Activated CD8-positive, alpha-beta T cell treated with anti-CD3 and anti-CD28 coated beads for 36 hours (primary cell): ENCODE measurements at places on chromosomes 16 and 17.

DNA sequence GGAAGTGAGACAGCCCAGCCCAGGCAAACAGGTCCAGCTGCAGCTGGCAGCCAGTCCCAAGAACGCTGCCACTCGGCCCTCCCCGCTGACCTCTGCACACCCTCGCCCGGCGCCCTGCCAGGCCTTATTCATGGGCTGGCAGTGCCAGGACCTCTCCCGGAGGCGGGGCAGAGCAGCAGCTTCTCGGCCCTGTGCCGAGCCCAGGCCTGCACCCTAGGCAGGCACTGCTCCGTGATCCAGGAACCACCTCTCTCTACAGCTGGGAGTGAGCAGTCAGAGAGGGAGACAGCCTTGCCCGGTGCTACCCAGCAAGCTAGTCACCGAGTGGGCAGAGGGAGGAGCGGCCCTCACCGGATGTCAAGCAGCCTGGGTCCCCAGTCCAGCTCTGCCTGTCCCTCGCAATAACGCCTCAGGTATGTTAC is 79.9 kb upstream of the CBX4 start:
- DNase-seq = no peak

GRCh38 chr16:49150341-49150740 is 131.3 kb downstream of the CBLN1 start:
- DNase-seq = no peak

GRCh38 chr17:68601565-68602288 is 560 bp upstream of the FAM20A start:
- DNase-seq = no peak

- DNase-seq = no peak
Measured at GRCh38 chr16:70653406-70653805, 7.0 kb downstream of the IL34 start.

GRCh38 chr17:50076591-50077235 is 18.4 kb upstream of the PDK2 start:
- DNase-seq = no peak

- no peak for DNase-seq
Measured at GRCh38 chr17:5947701-5948180, 122.4 kb upstream of the WSCD1 start.

GRCh38 chr16:87350681-87351319 is 32.8 kb downstream of the FBXO31 start:
- DNase-seq = no peak

GRCh38 chr16:23194497-23195221 is 12.1 kb downstream of the SCNN1G start:
- no peak for DNase-seq

DNA sequence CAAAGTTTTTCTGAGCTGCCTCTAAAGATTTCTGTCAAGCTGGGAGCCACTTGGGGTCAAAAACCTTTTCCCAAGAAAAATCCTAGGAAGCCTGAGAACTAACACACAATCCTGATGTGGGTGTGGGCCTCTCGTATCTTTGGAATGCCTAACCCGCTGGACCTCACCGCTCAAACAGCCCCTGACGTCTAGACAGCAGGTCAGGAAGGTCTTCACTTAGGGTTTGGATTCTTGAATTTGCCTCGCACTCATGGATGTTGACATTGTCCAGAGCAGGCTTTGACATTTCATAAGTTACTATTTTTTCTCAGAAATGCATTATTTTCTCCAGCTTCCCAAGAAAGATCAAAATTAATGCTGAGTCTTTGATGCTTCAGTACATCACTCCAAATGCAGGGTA is 18.9 kb downstream of the TEX2 start:
- DNase-seq = no peak

- no peak for DNase-seq
Measured at GRCh38 chr17:45240905-45241327, 19.2 kb downstream of the FMNL1 start.

DNA sequence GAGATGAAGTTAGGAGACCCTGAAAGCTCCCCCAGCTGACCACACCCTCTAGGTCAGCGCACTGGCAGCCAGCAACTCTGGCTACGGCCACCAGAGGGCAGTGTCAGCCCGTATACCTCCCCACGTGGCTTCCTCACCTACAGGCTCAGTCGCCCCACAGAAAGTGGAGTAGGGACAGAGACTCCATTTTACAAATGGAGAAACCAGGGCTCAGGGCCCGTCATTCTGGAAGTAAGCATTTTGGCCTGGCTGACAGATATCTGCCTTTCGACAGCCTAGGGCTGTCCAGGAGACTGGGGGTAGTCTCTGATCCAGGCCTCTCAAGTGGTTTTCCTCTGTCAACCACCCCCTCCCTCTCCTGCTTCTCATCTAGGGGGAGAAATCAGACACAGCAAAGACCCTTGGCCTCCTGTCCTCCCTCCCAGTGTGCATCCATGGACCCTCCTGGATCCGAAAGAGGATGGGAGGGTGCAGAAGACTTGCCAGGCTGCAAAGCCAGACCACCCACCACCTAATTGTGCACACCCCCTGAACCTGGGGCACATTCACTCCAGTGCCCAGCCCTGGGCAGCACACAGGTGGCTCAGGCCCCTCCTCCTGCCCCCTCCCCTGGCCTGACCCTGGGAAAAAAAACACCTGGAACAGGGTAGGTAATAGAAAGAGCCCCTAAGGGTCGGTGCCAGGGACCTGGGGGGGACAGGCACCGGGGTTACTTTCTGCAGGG is 3.8 kb upstream of the HAP1 start:
- DNase-seq = peak; percentile 90

DNA sequence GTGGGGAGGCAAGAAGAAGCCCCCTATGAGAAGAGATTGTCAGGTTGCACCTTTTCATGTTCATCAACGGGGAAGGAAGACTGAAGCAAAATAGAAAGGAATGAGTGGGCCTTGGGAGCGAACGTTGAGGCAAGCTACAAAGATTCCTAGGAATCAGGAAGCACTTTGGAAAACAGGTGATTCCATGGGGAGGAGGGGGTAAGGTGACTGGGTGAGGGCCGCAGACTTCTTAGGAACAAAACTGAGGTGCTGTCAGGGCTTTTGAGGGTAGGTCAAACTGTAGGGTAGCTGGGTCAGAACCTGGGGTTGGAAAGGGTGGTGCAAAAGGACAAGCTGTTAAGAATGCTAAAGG is 528 bp downstream of the ITFG1 start:
- DNase-seq = no peak

DNA sequence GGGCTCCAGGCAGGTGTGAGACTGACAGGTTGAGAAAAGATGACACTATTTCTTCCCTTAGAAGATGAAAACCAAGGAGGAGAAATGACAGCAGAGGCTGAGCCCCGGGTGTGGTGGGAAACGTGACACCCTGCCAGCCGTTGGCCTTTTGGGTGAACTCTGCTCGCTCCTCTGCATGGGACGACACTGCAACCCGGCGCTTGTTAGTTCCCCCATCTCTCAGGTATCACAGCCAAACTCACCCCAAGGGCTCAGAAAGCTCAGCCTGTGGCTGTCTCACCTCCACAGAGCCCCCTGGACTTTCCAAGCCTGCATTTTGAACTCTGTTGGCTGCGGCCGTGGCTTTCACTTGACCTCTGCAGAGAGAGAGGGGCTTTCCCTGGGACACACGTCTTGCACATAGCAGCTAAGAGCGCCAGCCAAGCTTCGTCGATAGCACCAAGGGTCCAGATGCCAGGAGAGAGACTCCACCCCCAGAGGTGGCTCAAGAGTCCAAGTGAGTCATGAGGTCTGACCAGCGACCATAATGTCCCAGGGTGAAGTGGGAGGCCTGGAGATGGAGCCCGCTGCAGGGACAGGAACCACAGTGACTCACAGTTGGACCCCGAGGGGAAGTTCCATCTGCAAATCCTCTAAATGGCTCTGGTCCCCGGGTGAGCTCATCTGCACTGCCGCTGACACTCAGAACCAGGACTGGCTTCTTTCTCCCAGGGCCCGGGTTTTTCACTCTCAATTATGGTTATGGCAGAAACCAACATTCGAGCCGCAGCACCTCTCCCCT is 301.9 kb downstream of the SOX9 start:
- DNase-seq = peak; percentile 52

GRCh38 chr17:29169806-29170591 is 10.2 kb downstream of the MYO18A start:
- no peak for DNase-seq

- no peak for DNase-seq
Measured at GRCh38 chr16:7772722-7773121, 440.1 kb downstream of the RBFOX1 start.

DNA sequence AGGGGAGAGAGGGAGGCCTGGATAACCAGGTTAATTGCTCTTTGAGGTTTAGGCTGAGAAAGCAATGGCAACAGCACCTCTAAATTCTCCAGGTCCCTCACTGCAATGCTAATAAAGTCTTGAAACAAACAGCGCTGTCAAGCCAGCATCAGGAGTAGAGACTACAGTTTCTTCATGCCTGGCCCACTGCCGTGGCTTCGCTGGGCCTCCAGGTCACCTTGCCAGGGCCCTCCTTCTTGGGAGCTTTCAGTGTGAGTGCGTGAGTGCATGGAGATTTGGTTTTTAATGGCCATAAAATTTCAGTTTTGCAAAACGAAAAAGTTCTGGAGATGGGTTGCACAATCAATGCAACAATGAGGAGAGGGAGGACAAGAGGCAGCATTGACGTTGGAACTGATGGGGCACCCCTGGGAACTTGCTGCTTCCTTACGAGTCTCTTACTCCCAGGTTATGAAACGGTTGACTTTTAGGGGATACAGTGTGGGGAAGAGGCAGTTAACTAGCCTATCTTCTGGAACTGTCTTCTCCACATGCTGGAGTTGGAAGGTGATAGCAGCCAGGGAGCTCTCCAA is 229.4 kb downstream of the XYLT1 start:
- DNase-seq = no peak

- DNase-seq = peak; percentile 89
Measured at GRCh38 chr17:41666237-41666641, 22.4 kb upstream of the EIF1 start.

DNA sequence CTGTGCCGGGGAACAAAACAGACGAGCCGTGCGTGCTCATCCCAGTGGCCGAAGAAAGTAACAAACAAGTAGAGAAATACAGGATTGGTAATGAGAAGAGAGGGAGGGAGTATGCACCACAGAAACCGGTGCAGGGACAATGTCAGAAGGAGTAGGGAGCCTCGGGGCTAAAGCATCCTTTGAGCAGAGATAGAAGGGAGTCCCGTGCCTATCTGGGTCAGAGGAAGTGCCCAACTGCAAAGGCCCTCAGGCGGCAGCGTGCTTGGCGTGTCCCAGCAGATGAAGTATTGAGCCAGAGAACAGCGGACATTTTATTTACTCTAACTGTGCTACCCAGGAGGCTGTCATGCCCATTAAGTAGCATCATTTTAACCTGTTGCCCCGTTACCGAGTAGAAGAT is 114.9 kb upstream of the CACNG5 start:
- no peak for DNase-seq

GRCh38 chr17:74549343-74549742 is 3.4 kb upstream of the CD300C start:
- DNase-seq = no peak

DNA sequence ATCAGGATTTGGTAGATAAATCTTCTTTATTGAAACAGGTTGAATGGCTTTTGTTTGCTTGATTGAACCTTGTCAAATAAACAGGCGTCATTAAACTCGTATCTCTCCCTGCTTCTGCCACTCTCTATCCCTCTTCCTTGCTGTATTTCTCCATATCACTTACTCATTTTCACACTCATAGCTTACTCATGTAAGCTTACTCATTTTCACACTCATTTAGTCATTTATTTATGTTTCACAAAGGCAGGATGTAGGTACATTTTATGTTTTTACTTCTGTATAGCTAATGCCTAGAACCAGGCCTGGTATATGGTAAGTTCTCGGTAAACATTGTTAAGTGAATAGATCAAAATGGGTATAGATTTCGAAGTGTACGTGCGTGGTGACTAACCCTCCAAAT is 450.0 kb downstream of the PMP22 start:
- DNase-seq = no peak

DNA sequence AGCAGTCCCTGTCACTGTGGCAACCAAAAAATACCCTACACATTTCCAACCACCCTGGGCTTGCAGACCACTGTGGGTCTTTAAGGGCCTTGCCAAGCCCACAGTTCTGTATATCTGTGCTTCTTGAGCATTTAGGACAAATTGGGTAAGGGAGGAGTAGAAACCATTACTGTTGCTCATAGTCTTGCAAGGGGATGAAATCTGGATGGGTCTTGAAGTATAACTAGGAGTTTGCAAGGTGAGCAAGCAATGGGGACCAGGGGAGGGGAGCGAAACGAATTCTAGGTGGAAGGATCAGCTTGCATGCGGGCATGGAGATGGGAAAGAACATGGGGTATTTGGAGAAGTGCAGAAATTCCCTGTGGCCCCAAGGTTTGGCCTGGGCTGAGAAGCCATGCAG is 202.9 kb downstream of the RAB11FIP4 start:
- DNase-seq = no peak

- peak; percentile 85 for DNase-seq
Measured at GRCh38 chr17:77609553-77610517, 348.7 kb upstream of the TNRC6C start.

GRCh38 chr17:79546386-79546785 is 64.5 kb downstream of the RBFOX3 start:
- DNase-seq = no peak

DNA sequence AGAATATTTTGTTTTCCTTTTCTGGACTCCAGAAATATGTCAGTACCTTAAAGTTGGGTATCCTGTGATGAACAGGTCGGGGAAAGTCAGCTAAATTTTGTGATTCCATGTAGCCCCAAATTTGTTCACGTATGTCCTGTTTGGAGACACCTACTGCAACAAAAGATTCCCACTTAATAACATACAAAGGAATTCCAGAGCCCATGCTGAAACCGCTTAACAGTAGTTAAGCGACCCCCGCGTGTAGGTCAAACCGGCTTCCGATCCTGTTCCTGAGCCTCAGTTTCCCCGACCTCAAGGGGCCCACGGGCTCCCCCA is 477 bp downstream of the MTHFSD start:
- no peak for DNase-seq

DNA sequence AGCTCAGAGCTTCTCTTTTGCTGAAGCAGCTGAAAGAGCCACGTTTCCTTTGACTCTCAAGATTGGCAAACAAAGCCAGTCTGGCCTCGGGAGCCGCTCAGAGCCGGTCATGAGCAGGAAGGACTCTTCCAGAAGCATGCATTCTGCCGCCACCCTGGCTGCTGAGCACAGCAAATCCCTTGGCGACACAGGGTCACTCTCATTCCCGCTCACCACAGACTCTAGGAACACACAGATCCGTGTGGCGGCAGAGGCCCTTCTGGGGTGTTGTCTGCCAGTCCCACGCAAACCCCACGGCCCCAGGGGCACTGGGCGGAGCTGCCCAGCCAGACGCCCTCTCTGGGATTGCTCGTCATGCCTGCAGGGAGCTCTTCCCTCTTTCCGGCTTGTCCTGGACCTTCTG is 157.0 kb downstream of the C16orf95 start:
- DNase-seq = no peak

DNA sequence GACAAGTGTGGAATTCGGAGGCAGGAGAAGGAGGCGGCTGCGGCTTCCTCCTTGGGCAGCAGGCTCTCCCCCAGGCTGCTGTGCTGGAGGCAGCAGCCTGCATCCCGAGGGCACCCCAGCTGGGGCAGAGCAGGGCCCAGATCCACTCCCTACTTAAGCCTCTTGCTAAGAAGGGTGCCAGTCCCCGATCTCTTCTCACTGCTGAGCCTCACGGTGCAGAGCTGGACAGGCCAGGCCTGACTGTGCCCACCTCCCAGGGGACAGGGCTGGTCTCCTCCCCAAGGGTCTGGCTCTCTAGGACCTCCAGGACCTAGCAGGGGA is 210.8 kb downstream of the NTN1 start:
- no peak for DNase-seq
